Psoas muscle (tissue), 8 donors: ENCODE measurements at places on chromosomes 16 and 17. TPM values are rescaled to one million over a fixed set of nuclear protein-coding genes. Genes with fewer than 3 reads are reported as not detected.

DNA sequence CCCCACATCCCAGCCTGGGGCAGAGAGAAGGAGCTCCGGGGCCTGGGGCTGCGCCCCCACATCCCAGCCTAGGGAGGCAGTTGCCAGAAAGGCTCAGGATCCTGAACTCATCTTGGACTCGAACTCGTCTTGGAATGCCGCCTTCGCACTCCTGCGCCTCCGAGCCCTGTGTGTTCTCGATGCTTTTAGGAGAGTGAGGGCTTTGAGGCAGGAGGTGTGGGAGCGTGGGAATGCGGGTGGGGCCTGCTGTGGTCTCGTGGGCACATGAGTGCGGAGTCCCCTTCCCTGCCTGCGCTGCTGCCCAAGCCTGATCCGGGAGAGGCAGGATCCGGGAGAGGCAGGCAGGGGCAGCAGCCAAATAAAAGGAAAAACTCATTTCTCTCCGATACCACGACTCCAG, 1.2 kb downstream of the BHLHA9 start:
- DNase-seq: no peak

Gene KRT9
- polyA plus RNA-seq: not detected

GRCh38 chr16:19245326-19245925, 40.1 kb upstream of the CLEC19A start:
- DNase-seq: no peak

Gene CORO7
- polyA plus RNA-seq: 3.4 TPM

DNA sequence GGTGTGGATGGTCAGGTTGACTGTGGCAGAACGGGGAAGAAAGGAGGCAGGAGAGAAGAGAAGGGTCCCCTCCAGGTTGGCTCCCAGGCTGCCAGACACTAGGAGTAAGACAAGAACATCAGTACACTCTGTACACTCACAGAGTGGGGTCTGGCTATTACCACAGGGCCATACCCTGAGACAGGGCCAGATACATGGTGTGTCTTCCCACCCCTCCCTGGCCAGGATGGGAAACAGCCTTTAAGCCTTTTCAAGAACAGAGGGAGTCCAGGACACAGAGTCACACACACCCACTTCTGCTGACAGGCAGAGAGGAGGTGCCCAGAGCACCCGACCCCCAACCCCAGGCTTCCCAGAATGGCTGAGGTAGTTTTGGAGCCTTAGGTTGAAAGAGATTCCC, 99.4 kb downstream of the LITAF start:
- DNase-seq: no peak

- DNase-seq: no peak
Observed at GRCh38 chr16:27935076-27935475, 128.4 kb downstream of the GSG1L start.

Gene SLX1B
- polyA plus RNA-seq: 40.4 TPM

- DNase-seq: no peak
Observed at GRCh38 chr16:52492789-52493357, 54.1 kb downstream of the TOX3 start.

DNA sequence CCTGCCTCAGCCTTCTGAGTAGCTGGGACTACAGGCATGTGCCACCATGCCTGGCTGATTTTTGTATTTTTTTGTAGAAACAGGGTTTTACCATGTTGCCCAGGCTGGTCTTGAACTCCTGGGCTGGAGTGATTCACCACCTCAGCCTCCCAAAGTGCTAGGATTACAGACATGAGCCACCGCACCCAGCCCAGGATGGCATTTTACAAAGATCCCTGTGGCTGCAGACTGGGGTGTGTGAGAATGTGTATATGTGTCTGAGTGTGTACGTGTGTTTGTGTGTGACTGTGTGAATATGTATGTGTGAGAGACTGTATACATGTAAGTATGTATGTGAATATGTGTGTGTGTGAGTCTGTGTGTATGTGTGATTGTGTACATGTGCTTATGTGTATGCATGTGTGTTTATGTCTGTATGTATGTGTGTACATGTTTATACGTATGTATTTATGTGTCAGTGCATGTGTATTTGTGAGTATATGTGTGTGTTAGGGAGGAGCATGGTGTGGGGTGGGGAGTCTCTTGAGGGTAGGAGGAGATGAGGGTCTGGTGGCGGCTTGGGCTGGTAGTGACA, 17.0 kb downstream of the RPTOR start:
- no peak for DNase-seq

GRCh38 chr17:8117980-8118768, at the start of gene ALOXE3:
TSS of gene ALOXE3 (minus strand) at chr17:8118514. CDS start at chr17:8117990, 524 bp downstream.
- no peak for DNase-seq

DNA sequence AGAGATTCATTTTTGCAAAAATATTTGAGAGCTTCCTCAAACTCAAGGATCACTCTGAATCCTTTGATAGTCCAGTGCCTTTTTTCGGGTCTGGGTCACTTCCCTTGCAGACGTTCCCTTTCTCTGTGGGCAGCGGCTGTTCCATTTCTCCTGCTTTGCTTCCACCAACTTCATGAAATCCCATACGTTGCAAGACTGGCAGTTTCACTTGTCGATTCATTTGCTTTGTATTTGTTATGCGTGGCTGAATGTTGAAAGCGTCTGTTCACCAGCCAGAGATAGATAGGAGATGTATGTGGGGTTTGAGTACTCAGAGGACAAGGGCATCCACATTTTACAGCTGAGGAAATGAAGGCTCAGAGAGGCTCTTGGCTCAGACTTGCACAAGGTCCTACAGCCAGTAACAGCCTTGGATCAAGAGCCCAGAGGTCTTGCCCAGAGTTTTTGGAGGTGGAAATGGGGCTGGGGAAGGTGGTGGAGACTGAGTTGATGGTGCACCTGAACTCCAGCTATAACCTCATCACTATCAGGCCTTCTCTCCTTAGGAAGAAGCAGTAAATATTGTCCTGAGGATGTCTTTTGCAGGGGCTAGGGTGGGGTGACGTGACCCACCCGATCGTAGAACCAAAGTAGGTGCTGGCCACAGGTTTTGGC, 1.3 kb upstream of the CCDC102A start:
- no peak for DNase-seq

- no peak for DNase-seq
Observed at GRCh38 chr17:3635474-3636153, 436 bp downstream of the SHPK start.

Gene KRTAP17-1
- polyA plus RNA-seq: not detected

Gene MYOCD
- polyA plus RNA-seq: 0.10 TPM

Gene RCVRN
- not detected for polyA plus RNA-seq

GRCh38 chr17:65278050-65278819, 141.1 kb downstream of the RGS9 start:
- peak; percentile 21 for DNase-seq

DNA sequence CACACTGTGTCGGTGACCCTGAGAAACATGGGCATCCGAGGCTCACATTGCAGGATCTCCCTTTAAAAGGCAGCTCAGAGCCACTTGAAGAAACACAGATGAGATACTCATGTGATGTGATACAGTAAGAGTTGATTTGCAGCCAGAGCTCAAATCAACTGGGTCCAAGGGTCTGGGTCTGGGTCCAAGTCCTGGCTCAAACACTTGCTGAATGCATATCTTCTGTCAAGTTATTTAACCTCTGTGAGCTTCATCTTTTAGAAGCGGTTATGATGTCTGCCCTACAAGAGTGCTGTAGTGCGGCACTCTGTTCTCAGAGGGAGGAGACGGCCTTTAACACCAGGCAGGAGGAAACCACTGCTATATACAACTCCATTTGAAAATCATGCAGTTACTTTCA, 6.4 kb downstream of the KRT38 start:
- DNase-seq: no peak

Gene BICDL2
- polyA plus RNA-seq: 0.18 TPM

GRCh38 chr17:31724026-31724425, 135.0 kb downstream of the COPRS start:
- DNase-seq: no peak

DNA sequence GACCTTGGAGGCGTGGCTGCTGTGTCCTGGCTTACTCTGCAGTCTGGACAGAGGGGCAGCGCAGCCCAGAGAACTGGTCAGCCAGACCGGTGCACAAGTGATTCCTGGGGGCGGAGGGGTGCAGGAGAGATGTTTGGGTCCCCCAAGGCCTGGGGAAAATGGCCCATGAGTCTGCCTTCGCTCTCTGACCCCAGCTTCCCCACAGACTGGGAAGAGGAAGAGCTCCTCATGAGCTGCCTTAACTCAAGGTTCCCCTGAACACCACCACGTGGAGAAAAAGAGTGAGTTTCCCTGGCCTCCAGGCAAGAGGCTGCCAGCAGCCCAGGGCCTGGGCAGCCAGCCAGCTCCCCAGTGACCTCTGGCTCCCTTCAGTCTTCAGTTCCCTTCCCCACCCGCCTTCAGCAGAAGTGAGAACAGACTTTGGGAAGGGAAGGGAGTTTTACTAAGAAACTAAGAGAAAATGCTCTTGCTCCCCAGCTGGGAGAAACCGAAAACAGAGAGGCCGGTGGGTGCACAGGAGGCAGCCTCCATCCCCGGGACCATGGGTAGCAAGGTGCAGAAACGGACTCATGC, 2.0 kb upstream of the C17orf99 start:
- peak; percentile 78 for DNase-seq

Gene FLYWCH2
- polyA plus RNA-seq: 35.5 TPM

DNA sequence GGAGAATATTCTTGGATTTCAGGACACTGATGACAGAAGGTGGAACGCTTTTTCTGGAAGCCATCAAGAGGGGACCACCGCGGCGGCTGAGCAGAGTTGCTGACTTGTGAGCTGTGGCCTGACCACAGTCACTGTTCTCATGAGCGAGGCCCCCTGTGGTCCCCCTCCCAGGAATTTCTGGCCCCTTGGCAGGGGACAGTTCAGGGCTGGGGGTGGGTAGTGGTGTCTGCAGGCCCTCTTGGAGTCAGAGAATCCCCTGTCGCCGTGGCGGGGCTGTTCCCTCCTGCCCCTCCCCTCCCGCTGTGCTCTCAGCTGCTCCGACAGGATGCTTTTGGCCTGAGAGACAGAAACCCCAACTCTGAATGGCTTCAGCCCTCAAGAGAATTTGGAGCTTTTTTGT, 292.0 kb downstream of the SEC14L1 start:
- no peak for DNase-seq

DNA sequence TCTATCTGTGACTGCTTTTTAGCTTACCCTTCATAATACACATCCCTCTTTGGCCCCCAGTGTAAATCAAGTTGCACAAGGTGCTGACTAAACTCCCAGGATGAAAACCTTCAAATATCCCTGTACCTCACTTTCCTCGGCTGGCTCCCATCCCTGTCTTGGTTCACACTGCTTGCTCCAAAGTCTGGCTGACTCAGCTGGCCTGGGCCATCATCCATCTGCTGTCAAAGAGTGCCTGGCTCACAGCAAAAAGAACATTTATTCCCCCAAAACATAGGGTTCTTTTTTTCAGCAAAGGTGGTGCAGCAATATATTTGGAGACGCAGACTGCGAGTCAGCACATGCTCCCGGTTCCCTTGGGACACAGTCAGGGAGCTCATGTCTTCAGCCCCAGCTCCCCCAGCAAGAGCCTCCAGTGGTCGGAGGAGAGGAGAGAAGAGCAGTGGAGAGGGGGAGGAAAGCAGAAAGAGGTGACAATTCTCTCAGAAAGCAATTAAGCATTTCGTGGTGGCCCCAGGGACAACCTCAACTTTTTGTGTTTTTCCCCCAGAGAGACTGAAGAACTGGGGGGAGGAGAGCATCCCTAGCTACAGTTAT, 26.1 kb downstream of the GPR142 start:
- DNase-seq: no peak

- DNase-seq: no peak
Observed at GRCh38 chr17:80706463-80706867, 161.8 kb downstream of the RPTOR start.

Gene DNAH2
- polyA plus RNA-seq: 0.01 TPM

Gene NOL3
- 93.9 TPM for polyA plus RNA-seq

Gene ITGB3
- polyA plus RNA-seq: 5.4 TPM

DNA sequence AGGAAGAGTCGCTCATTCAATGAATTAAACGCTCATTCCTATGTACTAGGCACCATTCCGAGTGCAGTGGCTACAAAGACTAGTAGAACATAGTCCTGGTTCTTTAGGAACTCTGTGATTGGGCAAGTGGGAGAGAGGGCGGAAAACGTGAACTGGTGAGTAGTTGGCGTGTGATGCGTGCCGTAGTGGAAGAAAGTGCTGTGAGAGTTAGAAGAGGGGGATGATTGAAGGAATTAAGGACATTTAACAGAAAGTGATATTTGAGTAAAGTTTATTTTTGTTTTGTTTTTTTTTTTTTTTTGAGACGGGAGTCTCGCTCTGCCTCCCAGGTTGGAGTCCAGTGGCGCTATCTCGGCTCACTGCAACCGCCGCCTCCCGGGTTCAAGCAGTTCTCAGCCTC, 7.9 kb upstream of the SLFN14 start:
- DNase-seq: no peak

DNA sequence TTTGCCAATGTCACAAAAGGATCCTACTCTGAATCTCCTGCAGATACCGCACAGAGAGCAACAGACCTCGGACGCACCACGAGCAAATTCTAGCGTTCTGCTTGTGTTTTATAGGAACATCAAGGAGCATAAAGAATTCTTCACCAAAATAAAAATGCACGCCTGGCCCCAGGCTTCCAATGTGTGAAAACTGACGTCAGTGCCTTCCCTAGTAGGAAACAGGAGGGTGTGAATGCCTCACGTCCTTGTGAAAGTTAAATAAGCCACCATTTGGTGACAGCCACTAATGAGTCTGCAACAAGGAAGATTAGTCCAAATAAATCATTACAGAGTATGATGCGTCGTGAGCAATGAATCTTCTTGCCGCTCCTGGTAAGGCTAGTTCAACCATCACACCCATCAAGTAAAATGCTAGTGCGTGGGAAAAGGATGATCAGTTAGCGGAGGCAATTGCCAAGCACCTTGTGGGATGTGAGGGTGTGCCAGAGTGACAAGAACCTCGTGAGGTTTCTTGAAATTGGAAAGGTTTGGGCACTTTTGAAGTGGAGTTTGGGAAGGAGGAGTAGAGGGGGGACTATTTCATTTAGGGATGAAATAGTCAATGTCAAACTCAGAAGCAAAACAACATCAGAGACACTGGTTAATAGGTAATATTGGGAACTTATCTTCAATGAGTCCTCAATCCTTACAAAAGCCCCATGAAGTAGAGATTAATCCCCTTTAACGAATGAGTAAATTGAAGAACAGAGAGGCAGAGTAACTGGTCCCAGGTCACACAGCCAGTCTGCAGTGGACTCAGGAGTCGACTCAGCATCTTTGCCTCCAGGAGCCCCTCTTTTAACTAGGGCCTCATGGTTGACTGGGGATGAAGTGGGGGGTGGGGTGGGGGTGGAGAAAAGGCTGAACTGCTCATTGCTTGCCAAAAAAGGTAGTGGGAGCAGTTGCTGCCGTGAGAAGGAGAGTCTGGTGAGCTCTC, 238.8 kb downstream of the SLC39A11 start:
- no peak for DNase-seq

Gene TMEM235
- polyA plus RNA-seq: not detected

Gene TEX19
- polyA plus RNA-seq: 0.13 TPM

DNA sequence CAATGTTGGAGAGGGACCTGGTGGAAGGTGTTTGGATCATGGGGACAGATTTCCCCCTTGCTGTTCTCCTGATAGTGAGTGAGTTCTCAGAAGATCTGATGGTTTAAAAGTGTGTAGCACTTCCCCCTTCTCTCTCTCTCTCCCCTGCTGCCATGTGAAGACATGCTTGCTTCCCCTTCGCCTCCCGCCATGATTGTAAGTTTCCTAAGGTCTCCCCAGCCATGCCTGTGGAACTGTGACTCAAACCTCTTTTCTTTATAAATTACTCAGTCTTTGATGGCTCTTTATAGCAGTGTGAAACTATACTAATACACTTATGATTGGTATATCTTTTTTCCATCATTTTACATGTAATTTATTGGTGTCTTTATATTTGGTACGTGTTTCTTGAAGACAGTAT, 13.4 kb downstream of the ADGRG5 start:
- no peak for DNase-seq
